Common myeloid progenitor, CD34-positive (primary cell): ENCODE measurements at places on chromosomes 6 and 20.

DNA sequence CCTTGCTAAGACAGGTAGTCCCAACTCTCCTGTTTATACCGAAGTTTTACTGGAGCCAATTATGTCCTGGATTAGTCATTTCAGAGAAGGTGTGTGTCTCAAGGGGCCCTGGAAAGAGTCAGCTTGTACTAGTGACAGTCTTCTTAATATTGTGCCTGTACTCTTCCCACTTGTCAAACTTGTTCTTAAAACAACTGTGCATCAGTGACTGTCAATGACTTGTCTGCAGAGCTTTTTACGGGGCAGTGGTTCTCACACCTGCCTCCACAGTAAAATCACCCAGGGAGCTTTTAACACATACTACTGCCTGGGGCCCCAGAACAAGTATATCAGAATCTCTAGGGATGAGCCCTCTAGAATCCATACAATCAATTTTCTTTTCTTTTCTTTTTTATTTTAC, 28.4 kb upstream of the GLP1R start:
- H3K4me1 ChIP-seq, result no peaks in the 10 kb centered on the region
- peaks cover 2% of the 10 kb centered on the region for H3K27me3 ChIP-seq
- no peak for DNase-seq
- H3K36me3 ChIP-seq, result no peaks in the 10 kb centered on the region

DNA sequence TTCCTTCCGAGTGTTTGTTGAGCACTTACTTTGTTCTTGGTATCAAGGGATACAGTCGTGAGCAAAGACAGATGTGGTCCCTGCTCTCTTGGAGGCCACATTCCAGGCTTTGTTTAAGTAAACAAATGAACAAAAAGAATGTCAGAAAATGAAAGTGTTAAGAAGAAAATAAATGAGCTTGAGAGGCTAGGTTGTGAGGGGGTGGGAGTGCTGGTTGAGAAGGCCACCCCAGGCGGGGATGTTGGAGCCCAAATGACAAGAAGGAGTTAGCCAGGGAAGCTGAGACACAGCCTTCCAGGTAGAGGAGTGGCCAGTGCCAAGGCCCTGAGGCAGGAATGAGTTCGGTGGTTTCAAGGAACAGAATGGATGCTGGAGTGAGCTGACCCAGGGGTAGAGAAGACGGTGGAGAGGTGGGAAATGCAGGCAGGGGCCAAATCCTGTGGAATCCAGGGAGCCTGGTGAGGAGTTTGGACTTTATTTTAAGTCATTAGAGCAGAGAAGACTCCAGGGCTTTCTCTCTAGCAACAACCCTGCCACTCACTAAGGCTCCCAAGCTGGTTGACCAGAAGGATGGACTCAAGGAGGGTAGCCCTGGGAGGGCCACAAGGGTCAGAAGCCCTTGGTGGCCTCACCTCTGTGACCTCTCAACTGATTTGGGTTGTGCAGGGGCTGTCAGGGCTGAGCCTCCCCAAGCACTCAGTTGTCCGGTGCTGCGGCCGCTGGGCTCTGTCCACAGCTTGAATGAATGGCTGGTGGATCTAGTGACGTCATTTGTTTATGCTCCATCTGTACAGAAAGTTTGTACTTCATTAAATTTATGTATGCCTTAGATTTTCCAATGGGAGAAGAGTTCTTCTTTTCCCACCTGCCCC, 66.0 kb upstream of the STX16 start:
- no peak overlapping the region for H3K4me3 ChIP-seq
- peaks cover 28% of the 10 kb centered on the region for H3K27me3 ChIP-seq
- H3K4me1 ChIP-seq, result no peaks in the 10 kb centered on the region
- no peaks in the 10 kb centered on the region for H3K36me3 ChIP-seq
- H3K27ac ChIP-seq, result no peak overlapping the region
- no peak for DNase-seq

DNA sequence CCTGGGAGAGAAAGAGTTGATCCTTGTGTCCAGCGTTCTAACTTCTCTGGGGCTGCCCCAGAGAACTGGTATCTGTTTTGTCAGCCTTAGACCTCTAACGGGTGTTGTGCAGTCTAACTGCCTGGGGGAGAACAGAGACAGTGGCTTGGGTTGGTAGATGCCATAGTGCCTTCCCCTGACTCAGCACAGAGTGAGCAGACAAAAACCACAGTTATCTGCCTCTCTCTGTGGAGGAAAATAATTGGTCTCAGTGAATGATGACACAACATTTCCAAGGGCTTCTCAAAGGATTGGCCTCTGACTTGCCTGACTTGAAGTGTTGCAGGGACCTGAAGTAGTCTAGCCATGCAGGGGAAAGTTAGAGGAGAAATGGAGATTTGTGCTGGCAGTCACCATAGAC, 226.2 kb upstream of the MAN1A1 start:
- H3K36me3 ChIP-seq, result no peaks in the 10 kb centered on the region
- no peaks in the 10 kb centered on the region for H3K27me3 ChIP-seq
- no peak for DNase-seq
- H3K4me3 ChIP-seq, result no peak overlapping the region

DNA sequence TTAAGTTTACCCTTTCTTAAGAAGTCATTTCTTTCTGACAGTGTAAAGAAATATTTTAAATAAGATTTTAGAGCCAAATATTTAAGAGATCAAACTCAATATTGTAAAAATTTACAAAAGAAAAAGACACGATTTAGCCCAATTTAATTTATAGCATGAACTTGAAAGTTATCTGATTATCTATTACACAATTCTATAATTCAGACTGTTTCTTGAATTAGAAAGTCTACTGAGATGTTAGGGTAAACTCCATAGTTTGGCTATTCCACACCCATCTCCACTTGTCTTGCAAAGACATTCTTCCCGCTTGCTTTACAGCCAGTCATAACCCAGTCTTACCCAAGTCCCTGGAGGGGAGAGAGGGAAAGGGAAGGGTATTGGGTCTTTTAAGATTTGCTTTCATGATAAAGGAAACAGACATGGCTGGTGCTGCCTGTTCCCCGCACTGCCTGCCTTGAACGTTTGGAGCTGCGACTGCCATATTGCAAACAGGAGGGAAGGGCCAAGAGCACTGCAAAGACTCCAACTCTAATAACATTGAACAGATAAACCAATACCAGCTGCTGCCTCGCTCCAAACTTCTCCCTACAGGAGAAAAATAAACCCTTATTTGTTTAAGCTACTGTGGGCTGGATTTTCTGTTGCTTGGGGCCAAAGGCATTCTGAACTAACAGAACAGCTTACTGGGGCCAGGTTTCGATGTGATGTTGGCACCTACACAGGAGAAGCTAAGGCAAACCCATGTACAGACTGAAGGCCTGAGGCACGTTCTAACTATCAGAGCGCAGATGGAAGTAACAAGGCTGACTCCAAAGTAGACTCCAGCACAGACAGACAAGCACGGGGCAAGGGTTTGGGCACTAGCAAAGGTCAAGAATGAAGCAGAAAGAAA, 552.3 kb upstream of the JARID2 start:
- no peak overlapping the region for H3K27ac ChIP-seq
- H3K4me1 ChIP-seq, result no peaks in the 10 kb centered on the region
- H3K4me3 ChIP-seq, result no peak overlapping the region
- no peak for DNase-seq
- H3K27me3 ChIP-seq, result no peaks in the 10 kb centered on the region

DNA sequence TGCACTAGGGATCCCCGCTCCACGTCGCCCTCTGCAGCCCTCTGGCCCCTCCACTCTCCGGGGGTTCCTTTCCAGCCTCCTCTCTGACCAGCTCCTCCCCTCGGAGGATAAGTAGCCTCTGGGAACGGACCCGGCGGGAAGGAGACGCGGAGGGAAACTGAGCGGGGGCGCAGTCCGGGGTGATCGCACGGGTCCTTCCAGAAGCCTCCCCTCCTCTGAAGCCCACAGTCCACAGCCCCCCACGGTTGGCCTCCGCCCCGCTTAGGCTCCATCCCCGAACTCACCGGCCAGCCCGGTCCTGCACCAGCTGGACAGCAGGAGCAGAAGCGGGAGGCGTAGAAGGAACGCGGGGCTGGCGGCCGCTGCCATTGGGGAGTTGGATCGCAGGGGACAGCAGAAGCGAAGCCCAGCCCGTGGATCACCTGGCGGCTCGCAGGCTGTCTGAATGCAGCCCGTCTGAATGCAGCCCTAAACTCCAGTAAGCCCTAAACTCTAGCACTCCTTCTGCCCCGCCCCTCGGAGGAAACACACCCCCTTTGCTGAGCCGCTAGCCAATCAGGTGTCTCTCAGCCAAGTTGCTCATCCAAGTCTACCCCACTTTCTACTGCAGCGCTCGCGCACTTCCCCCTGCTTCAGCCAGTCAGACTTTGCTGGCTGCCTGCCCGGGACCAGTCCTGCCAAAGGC, at the start of gene RAET1G:
Gene RAET1G, minus strand, starts transcription at position 480 of the 685 bp plus-strand sequence. Its CDS starts 111 bp downstream, at position 369.
- H3K27me3 ChIP-seq, result peaks cover 38% of the 10 kb centered on the region

DNA sequence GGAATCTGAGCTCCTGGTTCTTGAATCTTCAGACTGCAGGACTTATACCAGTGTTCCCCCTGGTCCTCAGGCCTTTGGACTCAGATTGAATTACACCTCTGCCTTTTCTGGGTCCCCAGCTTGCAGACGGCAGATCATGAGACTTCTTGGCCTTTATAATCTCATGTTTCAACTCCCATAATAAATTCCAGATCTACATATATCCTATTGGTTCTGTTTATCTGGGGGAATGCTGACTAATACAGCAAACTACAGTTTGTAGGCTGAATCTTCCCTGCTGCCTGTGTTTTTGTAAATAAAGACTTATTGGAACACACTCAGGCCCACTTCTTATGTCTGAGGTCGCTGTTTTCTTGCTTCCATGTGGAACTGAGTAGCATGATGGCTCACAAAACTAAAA, 184.7 kb downstream of the HDGFL1 start:
- no peak for DNase-seq
- H3K4me1 ChIP-seq, result no peaks in the 10 kb centered on the region
- no peak overlapping the region for H3K4me3 ChIP-seq
- H3K36me3 ChIP-seq, result no peaks in the 10 kb centered on the region
- no peaks in the 10 kb centered on the region for H3K27me3 ChIP-seq

- H3K4me3 ChIP-seq, result no peak overlapping the region
- H3K27me3 ChIP-seq, result no peaks in the 10 kb centered on the region
- H3K4me1 ChIP-seq, result no peaks in the 10 kb centered on the region
- no peak overlapping the region for H3K27ac ChIP-seq
Observed at GRCh38 chr6:87806099-87806498, 104.1 kb upstream of the AKIRIN2 start.

DNA sequence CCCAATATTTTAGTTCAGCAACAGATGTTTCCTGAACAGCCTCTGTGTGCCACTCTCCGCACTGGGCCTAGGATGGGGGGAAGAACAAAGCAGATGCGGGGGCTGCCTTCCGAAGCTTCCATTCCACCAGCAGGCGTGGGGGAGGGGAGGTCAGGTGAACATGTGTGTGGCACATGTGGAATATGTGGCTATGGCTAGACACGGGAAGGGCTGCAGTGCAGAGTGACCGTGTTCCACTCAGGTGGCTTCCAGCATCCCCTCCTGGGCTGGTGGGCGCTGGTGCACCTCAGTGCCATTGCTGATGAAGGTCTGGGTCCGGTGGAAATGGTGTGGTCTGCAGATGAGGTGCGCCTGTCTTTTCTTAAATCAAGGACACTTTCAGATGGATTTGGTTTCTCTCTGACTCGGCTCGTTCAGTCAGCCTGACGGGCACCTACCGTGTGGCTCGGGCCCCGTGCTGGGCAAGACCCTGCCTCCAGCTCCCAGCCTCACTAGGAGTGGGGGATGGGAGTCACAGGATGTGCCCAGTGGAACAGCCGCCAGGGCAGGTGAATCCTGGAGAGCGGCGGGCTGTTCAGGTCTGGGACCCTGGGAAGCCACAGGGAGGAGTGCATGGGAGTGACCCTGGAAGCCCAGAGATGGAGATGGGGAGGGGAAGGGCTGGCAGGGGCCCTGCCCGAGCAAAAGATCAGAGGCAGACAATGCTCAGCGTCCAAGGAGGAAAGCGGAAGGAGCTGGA, 111.0 kb downstream of the SYCP2 start:
- H3K27ac ChIP-seq, result no peak overlapping the region
- DNase-seq, result no peak
- H3K36me3 ChIP-seq, result no peaks in the 10 kb centered on the region
- peaks cover 14% of the 10 kb centered on the region for H3K27me3 ChIP-seq
